Breast epithelium (tissue), 4 donors: ENCODE measurements at places on chromosomes 7 and 10. TPM values are rescaled to one million over a fixed set of nuclear protein-coding genes. Genes with fewer than 3 reads are reported as not detected.

GRCh38 chr10:124879136-124879535 is 62.8 kb upstream of the ZRANB1 start:
- no peak for DNase-seq

DNA sequence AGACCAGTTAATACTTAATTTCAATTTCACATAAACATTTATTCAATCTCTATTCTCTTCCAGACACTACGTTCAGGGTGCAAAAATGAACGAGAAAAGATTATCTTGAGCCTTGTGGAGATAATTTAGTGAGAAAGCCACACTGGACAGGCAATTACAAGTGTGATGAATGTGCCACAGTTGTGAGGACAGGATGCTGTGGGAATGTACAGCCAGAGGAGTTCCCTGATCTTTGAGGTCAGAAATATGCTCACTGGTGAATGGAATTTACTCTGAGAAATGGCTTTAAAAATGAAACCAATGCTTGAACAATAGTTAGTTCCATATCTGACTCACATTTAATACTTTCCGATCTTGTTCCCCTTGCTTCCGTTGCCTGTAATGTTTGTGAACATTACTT is 864.8 kb downstream of the GATA3 start:
- DNase-seq: no peak

DNA sequence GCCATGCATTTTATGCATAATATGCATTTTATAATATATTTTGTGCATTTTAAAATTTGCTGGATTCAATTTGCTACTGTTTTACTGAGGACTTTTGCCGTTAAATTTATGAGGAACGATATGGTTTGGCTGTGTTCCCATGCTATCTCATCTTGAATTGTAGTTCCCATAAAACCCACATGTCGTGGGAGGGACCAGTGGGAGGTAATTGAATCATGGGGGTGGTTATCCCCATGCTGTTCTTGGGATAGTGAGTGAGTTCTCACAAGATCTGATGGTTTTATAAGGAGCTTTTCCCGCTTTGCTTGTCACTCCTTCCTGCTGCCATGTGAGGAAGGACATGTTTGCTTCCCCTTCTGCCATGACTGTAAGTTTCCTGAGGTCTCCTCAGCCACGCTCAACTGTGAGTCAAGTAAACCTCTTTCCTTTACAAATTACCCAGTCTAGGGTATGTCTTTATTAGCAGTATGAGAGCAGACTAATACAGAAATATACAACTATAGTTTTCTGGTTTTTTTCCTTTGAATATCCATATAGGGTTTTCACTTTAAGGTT is 201.4 kb upstream of the SH2B2 start:
- DNase-seq: no peak

DNA sequence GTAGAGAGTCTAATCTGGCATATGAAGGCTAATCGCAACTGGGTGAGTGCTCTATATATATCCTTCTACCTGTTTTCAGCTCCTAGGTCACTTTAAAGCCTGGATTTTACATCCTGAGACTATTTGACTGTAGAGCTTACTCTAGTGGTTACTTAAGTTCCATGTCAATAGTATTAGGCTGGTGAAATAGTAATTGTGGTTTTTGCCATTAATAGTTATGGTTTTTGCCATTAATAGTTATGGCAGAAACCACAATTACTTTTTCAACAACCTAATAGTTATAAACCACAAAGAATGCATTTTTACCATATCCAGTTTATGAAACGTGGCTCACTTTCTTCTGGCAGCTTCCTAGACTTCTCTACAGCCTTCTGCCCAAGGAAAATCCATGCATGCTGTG is 263.1 kb upstream of the KIAA1217 start:
- DNase-seq: no peak

GRCh38 chr7:92698237-92698841 is 108.1 kb upstream of the FAM133B start:
- peak; percentile 37 for DNase-seq

- DNase-seq: no peak
Measured at GRCh38 chr10:70124918-70125317, 7.7 kb downstream of the AIFM2 start.

The EXOC6 gene
- total RNA-seq: 7.0 TPM
